Osteoblast (primary cell): ENCODE measurements at places on chromosomes 6 and 20. TPM values are rescaled to one million over a fixed set of nuclear protein-coding genes. Genes with fewer than 3 reads are reported as not detected.

The OR2H2 gene
- total RNA-seq = not detected in 2 replicates

The RGS19 gene
- 5.3 and 6.9 TPM in 2 replicates for total RNA-seq

GRCh38 chr6:88983532-88983931 is 20.1 kb upstream of the RNGTT start:
- H3K4me1 ChIP-seq = no peaks in the 10 kb centered on the region
- no peaks in the 10 kb centered on the region for H3K36me3 ChIP-seq
- no peak for DNase-seq

DNA sequence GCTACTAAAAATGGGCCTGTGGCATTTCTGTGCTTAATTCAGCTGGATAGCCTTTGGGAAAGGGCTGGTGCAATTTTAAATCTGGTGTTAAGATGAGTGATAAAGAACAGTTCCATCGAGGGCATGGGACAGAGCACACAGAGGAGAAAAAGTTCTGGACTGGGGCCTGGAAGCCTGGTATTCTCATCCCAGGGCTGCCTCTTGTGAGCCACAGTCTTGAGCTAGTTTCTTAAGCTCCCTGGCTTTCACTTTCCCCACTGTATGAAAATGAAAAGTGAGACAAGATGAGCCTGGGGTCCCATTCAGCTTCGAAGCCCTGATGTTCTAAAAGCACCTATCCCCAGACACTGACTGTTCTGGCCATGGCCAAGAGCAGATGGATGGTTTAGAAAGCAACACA is 14.3 kb upstream of the LAMA4 start:
- H3K4me1 ChIP-seq = peaks cover 8% of the 10 kb centered on the region
- no peak overlapping the region for H3K4me3 ChIP-seq

DNA sequence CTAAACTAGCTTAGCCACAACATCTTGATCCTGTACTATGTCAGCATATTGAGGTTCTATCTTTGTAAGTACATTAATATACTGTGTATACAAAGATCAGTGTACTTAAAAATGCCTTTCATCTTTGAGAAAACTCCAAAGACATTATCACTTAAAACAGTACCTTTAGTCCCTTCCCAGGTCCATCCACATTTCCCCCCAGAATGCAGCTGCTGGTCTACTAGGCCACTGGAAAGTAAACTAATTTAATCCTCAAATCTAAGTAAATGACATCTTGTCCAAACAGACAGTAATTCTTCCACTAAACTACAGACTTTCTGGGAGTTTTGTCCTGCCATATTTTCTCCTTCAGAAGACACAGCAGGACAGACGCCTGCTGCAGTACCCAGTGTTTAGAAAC is 68.7 kb downstream of the SYCP2 start:
- DNase-seq = no peak
- no peak overlapping the region for H3K27ac ChIP-seq
- H3K4me1 ChIP-seq = no peaks in the 10 kb centered on the region
- H3K27me3 ChIP-seq = no peaks in the 10 kb centered on the region
- H3K36me3 ChIP-seq = no peaks in the 10 kb centered on the region

The FAM209A gene
- under 0.01 TPM in 1 of 2 replicates, not detected in the other for total RNA-seq

- H3K27me3 ChIP-seq = no peaks in the 10 kb centered on the region
- no peak overlapping the region for H3K27ac ChIP-seq
- H3K4me3 ChIP-seq = no peak overlapping the region
- H3K36me3 ChIP-seq = no peaks in the 10 kb centered on the region
Measured at GRCh38 chr6:71513036-71513435, 224.4 kb downstream of the OGFRL1 start.

The NOX3 gene
- not detected in 2 replicates for total RNA-seq

The CUL7 gene
- 46.9 and 48.5 TPM in 2 replicates for total RNA-seq

- peak; percentile 87 for DNase-seq
- H3K36me3 ChIP-seq = no peaks in the 10 kb centered on the region
- no peak overlapping the region for H3K4me3 ChIP-seq
- H3K4me1 ChIP-seq = peaks cover 24% of the 10 kb centered on the region
- peak overlapping the region; percentile 25 for H3K27ac ChIP-seq
- no peaks in the 10 kb centered on the region for H3K27me3 ChIP-seq
Measured at GRCh38 chr6:3419624-3420272, 37.1 kb downstream of the SLC22A23 start.

DNA sequence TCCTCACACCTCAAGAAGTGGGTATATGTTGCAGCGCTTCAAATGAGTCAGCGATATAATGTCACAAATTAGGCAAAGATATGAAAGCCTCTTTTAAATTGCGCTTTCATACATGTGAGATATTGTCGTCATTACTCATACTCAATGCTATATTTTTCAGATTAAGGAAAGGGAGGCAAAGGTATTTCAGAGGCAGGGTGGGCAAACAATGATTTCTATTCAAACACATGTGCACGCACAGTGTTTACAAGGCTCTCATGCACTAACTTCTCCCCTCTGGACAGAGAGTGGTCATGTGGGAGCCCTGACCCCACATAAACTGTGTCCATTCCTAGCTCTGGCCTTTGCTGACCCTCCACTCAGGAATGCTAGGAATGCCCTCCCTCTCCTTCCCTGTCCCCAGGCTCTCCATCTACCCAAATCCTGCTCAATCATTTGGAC is 112.1 kb upstream of the TMEM170B start:
- H3K4me1 ChIP-seq = peaks cover 50% of the 10 kb centered on the region
- DNase-seq = no peak
- H3K36me3 ChIP-seq = no peaks in the 10 kb centered on the region
- H3K4me3 ChIP-seq = no peak overlapping the region
- no peaks in the 10 kb centered on the region for H3K27me3 ChIP-seq

GRCh38 chr6:168496997-168497331 is 56.0 kb downstream of the SMOC2 start:
- H3K27me3 ChIP-seq = no peaks in the 10 kb centered on the region
- DNase-seq = no peak

The PRSS35 gene
- 1.1 and 1.5 TPM in 2 replicates for total RNA-seq

The TFAP2C gene
- total RNA-seq = under 0.01 TPM in 1 of 2 replicates, not detected in the other

GRCh38 chr20:40724566-40724965 is 35.5 kb upstream of the MAFB start:
- no peak for DNase-seq
- no peak overlapping the region for H3K4me3 ChIP-seq
- H3K4me1 ChIP-seq = no peaks in the 10 kb centered on the region
- H3K36me3 ChIP-seq = no peaks in the 10 kb centered on the region
- no peak overlapping the region for H3K27ac ChIP-seq

DNA sequence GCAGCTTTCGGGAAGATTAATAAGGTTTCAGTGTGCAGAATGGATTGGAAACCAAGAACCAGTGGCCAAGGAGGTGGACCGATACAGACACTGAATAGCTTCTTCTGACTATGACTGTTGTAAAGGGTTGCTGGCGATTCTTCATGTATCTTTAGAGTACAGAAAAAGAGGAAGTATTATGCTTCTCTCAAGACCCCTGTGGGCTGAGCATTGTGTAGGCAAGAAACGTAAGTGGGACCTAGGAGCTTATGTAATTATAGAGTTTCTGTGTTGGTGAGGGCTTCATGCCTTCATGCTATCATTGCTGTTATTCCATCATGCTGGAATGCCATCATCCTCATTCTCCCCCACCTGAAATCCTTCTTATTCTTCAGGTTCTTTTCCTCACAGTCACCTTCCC is 105.4 kb upstream of the AKIRIN2 start:
- H3K27ac ChIP-seq = no peak overlapping the region
- no peaks in the 10 kb centered on the region for H3K36me3 ChIP-seq
- H3K4me3 ChIP-seq = no peak overlapping the region
- H3K4me1 ChIP-seq = peaks cover 10% of the 10 kb centered on the region
- peaks cover 3% of the 10 kb centered on the region for H3K27me3 ChIP-seq

- DNase-seq = no peak
- H3K27ac ChIP-seq = no peak overlapping the region
- H3K36me3 ChIP-seq = no peaks in the 10 kb centered on the region
- peaks cover 12% of the 10 kb centered on the region for H3K4me1 ChIP-seq
Measured at GRCh38 chr6:73644941-73645591, 8.7 kb downstream of the SLC17A5 start.

- H3K36me3 ChIP-seq = no peaks in the 10 kb centered on the region
- H3K4me3 ChIP-seq = no peak overlapping the region
- no peak for DNase-seq
- H3K27me3 ChIP-seq = no peaks in the 10 kb centered on the region
- H3K4me1 ChIP-seq = peaks cover 10% of the 10 kb centered on the region
Measured at GRCh38 chr6:75850026-75850833, 101.2 kb downstream of the MYO6 start.

The BHLHE23 gene
- total RNA-seq = not detected in 2 replicates

DNA sequence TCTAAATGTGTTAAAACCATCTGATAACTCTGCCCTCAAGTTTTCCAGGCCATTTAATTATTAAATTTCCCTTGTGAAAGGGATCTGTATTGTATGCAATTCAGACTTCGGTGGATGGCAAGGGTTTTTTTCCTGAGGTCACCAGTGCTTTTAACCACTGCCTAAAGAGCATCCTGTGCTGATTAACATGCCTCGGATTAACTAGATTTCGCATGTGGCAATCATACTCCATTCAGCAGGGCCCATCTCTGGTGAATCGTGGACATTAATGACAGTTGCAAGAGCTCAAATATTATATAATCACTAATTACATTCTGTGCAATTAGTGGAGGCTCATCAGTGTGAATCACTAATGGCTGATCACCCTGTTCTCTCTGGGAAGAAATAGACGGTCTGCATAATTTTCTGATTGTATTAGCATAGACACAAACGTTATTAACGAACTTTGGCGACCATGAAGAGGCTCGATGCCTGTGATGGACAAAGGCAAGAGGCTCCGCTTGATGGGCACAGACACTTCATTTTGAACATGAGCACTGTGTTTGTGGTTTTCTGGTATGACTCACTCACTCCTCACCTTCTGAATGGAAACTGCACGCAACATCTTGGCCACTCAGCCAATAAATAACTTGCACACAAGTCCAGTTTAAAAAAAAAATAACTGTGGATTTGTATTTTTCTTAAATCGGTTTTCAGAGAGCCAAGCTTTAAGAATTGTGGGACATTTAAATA is 31.4 kb downstream of the LINC00237 start:
- no peak for DNase-seq
- H3K4me1 ChIP-seq = no peaks in the 10 kb centered on the region
- no peak overlapping the region for H3K27ac ChIP-seq
- H3K4me3 ChIP-seq = no peak overlapping the region
- no peaks in the 10 kb centered on the region for H3K27me3 ChIP-seq

The BTN1A1 gene
- total RNA-seq = under 0.01 TPM in 2 replicates

The GJE1 gene
- total RNA-seq = not detected in 2 replicates

- peaks cover under 1% of the 10 kb centered on the region for H3K4me1 ChIP-seq
- no peak overlapping the region for H3K27ac ChIP-seq
- no peak for DNase-seq
- no peak overlapping the region for H3K4me3 ChIP-seq
- H3K27me3 ChIP-seq = no peaks in the 10 kb centered on the region
Measured at GRCh38 chr20:21189761-21190523, 64.1 kb downstream of the KIZ start.

The SPATS1 gene
- not detected in 2 replicates for total RNA-seq

The CARMIL1 gene
- 24.5 and 25.7 TPM in 2 replicates for total RNA-seq

The XKR7 gene
- under 0.01 TPM in 1 of 2 replicates, not detected in the other for total RNA-seq

GRCh38 chr20:8901237-8902025 is 167.5 kb upstream of the PLCB4 start:
- DNase-seq = no peak
- no peak overlapping the region for H3K4me3 ChIP-seq
- H3K27ac ChIP-seq = no peak overlapping the region

- H3K27me3 ChIP-seq = peaks cover 30% of the 10 kb centered on the region
- no peak overlapping the region for H3K4me3 ChIP-seq
Measured at GRCh38 chr20:31968291-31969126, 558 bp downstream of the XKR7 start.

DNA sequence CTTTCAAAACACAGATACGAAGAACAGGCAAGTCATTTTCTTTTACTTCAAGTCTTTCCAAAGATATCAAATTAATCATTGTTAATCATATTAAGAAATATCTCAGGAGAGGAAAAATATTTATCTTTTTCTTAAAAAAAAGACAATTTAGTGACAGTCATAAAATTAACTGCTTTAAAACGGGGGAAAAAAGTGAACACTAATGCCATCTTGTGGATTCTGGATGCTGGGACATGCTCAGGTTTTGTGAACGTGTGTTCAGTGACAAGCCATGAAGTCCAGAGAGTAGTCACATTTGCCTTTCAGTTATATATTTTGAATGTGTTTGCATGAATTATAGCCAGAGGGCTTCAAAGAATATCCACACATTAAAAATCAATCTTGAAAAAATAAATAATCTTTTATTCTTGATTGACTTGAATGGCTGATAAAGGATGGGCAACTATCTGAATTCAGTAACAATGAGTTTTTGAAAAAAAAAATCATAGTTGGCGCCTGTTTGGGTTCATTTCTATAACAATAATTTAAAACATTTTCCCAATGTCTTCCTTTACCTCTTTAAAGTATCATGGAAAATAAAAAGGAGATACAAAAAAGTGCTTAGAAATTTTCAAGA is 74.7 kb upstream of the NOX3 start:
- no peak for DNase-seq
- peak overlapping the region; percentile 94 for H3K27ac ChIP-seq
- H3K27me3 ChIP-seq = no peaks in the 10 kb centered on the region
- H3K4me3 ChIP-seq = no peak overlapping the region

The EZR gene
- total RNA-seq = 69.8 and 89.4 TPM in 2 replicates

- DNase-seq = no peak
- H3K4me3 ChIP-seq = no peak overlapping the region
- no peaks in the 10 kb centered on the region for H3K4me1 ChIP-seq
- no peaks in the 10 kb centered on the region for H3K27me3 ChIP-seq
- H3K27ac ChIP-seq = no peak overlapping the region
- H3K36me3 ChIP-seq = peaks cover 36% of the 10 kb centered on the region
Measured at GRCh38 chr6:34855463-34855862, 32.4 kb downstream of the TAF11 start.

GRCh38 chr6:136334465-136334846 is 44.8 kb upstream of the BCLAF1 start:
- H3K4me3 ChIP-seq = no peak overlapping the region
- H3K36me3 ChIP-seq = no peaks in the 10 kb centered on the region
- peaks cover 12% of the 10 kb centered on the region for H3K27me3 ChIP-seq

The FOXA2 gene
- total RNA-seq = not detected in 2 replicates

- no peaks in the 10 kb centered on the region for H3K36me3 ChIP-seq
- H3K4me1 ChIP-seq = no peaks in the 10 kb centered on the region
- no peak overlapping the region for H3K4me3 ChIP-seq
- DNase-seq = no peak
Measured at GRCh38 chr6:12459945-12460661, 169.9 kb downstream of the EDN1 start.

- DNase-seq = no peak
- no peaks in the 10 kb centered on the region for H3K27me3 ChIP-seq
- peak overlapping the region; percentile 95 for H3K27ac ChIP-seq
- no peaks in the 10 kb centered on the region for H3K36me3 ChIP-seq
- peaks cover 43% of the 10 kb centered on the region for H3K4me1 ChIP-seq
Measured at GRCh38 chr6:135937106-135937505, 85.6 kb downstream of the PDE7B start.

GRCh38 chr6:134041093-134041492 is 11.3 kb downstream of the SLC2A12 start:
- no peaks in the 10 kb centered on the region for H3K27me3 ChIP-seq
- H3K27ac ChIP-seq = no peak overlapping the region
- no peak for DNase-seq
- H3K4me3 ChIP-seq = no peak overlapping the region
- H3K36me3 ChIP-seq = no peaks in the 10 kb centered on the region

The TAP1 gene
- 42.3 and 43.6 TPM in 2 replicates for total RNA-seq
